ENCODE measurements at places on chromosomes 2 and 18.

- no peak for DNase-seq
These were observed 620 bp upstream of the SLC9A2 start for GRCh38 chr2:102618452-102619413.

GRCh38 chr2:30956995-30957394 lies 149.7 kb upstream of the CAPN13 start:
- no peak for DNase-seq

- no peak for DNase-seq
These were observed 34.8 kb downstream of the CDH20 start for GRCh38 chr18:61368001-61368400.

- DNase-seq: no peak
These were observed 170.0 kb downstream of the TXNL1 start for GRCh38 chr18:56468396-56468795.

- no peak for DNase-seq
These were observed 57.3 kb upstream of the ALPP start for GRCh38 chr2:232321156-232321816.

- no peak for DNase-seq
These were observed 15.1 kb downstream of the MYCN start for GRCh38 chr2:15955232-15955988.

GRCh38 chr2:41486948-41487347 lies 560.9 kb upstream of the PKDCC start:
- no peak for DNase-seq

GRCh38 chr2:69659941-69660483 lies 16.5 kb upstream of the AAK1 start:
- no peak for DNase-seq

DNA sequence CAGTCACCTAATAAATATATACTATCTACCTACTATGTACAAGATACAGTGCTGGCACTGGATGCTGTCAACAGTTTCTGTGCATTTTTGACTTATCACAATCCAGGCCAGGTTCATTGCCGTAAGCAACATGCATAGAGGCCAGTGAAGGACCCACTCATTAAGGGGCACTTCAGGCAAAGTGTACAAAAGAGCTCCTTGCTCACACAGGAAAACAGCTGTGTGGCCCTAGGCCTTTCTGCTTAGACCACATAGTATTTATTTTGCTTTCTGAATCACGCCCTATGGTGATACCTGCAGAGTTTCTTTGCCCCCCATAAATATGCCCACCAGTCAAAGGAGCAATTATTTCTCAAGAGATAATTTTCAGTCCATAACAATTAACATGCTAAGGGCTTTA lies 39.6 kb upstream of the STAT4 start:
- no peak for DNase-seq

DNA sequence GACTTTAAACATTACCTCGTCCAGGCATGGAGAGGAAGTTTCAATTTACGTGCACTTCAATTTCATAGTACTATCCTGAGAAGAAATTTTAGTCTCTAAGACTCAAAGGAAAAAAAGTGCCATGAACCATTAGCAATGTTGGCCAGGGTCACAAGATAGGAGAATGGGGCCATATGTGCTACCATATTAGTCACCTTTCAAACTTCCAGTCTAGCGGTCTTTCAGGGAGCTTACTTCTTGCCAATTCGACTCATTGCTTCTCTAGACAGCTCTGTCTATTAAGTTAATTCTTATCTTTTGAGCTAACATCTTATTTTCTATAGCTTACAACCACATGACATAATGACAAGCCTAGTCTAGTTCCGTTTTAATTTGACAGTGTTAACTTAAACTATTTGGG lies 129.1 kb downstream of the ANKRD44 start:
- no peak for DNase-seq

- no peak for DNase-seq
These were observed 180.6 kb downstream of the CLIP4 start for GRCh38 chr2:29295845-29296244.

- DNase-seq: no peak
These were observed 22.6 kb downstream of the THSD7B start for GRCh38 chr2:136787970-136788369.

DNA sequence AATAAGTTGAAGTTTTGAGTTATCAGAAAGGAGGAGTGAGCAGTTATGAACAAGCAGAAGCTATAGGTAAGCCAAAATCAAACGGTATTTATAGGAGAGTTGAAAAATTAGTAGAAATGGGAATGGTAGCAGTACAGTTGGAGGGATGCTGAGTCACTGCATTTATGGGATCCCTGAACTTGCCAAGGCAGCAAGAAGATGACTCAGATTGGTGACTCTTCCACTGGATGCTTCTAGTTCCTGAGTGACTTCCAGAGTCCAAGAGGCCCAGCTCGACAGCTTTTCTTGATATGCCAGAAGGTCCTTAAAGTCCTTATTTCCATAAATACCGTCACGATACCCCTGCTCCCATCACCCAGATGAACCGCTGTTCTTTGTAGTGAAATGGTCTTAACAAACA lies 31.1 kb upstream of the ACTR3 start:
- no peak for DNase-seq
